NCI-H1092 treated with DMSO at 0.1 percent for 48 hours (cell line): ENCODE measurements at places on chromosomes 13 and 19.

DNA sequence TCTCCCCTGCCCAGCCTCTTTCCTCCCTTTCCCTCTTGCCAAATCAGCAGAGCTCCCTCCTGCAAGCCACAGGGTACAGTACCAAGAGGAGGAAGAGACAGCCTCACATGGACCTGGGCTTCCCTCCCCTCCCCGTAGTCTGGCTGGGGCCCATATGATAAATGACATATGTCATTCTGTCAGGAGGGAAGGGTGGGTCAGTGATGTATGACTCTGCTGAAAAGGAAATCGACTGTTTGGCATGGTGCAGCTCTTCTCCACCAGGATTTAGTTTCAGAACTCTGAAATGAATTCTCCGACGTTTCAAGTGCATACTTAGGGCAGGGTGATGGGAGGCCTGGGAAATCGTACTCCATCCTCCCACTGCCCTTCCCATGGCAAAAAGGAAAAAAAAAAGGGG, 9.8 kb downstream of the TSHZ3 start:
- no peak for DNase-seq

DNA sequence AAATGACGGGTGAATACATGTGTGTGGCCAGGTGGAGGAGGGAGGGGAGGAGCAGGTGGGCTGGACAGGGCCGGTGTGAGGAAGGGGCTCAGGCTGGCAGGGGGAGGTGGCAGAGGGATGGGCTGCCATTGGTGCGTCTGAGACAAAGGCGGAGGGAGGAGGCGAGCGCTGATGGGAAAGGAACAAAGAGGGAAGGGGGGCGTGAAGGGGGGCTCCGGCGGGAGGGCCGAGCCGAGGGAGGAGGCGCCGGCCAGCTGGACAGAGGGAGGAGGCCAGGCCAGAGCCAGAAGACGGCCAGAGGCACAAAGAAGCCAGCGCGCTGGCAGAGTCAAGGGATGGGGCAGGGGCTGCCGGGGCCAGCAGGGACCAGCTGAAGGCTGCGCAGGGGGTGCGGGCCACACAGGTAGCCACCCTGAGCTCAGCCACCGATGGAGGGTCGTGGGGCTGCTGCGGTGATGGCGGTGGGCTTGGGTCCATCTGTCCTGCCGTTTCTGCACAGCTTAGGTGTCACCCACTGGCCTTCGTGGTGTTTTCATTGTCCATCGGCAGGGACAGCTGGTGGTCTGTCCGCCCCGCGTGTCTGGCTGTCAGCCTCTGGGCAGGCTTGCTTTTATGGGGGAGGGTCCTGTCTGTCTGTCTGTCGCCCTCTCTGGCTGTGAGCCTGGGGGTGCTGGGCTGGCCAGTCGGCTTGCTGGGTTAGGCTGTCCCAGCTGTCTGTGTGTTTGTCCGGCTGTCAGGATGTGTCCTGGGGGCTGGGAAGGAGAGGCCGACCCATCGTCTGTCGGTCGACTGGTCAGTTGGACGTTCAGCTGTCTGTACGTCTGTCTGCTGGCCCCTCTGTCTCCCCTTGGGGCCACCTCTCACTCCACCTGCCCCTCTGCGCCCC, 2.2 kb downstream of the APC2 start:
- DNase-seq, result no peak

GRCh38 chr19:35346193-35347052, 1.3 kb upstream of the FFAR1 start:
- DNase-seq, result no peak

DNA sequence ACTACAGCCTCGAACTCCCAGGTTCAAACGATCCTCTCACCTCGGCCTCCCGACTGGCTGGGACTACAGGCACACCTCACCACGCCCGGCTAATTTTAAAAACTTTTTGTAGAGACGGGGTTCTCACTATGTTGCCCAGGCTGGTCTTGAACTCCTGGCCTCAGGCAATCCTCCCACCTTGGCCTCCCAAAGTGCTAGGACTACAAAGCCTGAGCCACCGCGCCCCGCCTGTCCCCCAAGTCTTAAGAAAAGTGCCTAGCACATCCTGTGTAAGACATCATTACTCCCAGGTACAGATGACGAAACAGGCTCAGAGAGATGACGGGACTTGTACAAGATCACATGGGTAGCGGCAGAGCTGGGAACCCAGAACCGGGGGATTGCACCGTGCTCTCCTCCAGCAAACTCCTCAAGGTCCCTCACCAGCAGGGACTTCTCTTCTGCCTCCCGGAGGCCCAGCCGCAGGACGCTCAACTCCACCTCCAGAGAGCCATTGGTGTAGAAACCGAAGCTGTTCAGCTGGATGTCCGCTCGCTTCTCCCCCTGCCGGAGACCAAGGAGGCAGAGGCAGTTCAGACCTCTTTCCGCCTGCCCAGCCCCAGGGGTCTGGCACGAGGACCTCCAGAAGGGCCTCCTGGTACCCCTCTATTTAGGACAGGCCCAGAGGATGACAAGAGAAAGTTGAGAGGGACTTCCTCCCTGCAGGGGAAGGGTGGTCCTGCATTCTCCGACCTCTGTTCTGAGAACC, 1.0 kb downstream of the GPR108 start:
- peak; percentile 18 for DNase-seq

DNA sequence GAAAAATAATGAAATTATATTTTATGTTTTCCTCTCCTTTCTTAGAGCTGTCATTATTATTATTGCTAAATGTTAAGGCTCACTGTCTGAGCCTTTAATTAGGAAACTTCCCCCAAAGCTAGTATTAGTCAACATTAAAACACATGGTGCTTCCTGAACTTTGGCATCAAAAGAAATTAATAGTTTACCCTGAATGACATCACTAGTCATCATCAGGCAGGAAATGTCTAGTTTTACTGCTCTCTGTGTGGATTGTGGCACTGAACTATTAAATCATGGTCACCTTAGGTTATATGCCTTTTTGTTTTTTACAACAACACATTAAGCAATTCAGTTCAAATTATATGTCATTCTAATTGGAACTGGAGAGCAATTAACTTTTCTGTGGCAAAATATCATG, 595.5 kb downstream of the SLITRK1 start:
- no peak for DNase-seq

- no peak for DNase-seq
Observed at GRCh38 chr13:36750461-36750860, 68.6 kb upstream of the RFXAP start.

GRCh38 chr13:21133077-21133476, 43.3 kb downstream of the SKA3 start:
- no peak for DNase-seq

- no peak for DNase-seq
Observed at GRCh38 chr19:41192574-41193429, at the start of gene CYP2S1. Gene CYP2S1 (plus strand): TSS chr19:41193219. CDS start chr19:41193265, 46 bp downstream.

GRCh38 chr13:24288870-24289269, 20.5 kb upstream of the C1QTNF9 start:
- no peak for DNase-seq

GRCh38 chr13:39159393-39159792, 121.1 kb downstream of the NHLRC3 start:
- DNase-seq, result peak; percentile 54

GRCh38 chr13:64130600-64130999, 2715.0 kb upstream of the PCDH20 start:
- no peak for DNase-seq

DNA sequence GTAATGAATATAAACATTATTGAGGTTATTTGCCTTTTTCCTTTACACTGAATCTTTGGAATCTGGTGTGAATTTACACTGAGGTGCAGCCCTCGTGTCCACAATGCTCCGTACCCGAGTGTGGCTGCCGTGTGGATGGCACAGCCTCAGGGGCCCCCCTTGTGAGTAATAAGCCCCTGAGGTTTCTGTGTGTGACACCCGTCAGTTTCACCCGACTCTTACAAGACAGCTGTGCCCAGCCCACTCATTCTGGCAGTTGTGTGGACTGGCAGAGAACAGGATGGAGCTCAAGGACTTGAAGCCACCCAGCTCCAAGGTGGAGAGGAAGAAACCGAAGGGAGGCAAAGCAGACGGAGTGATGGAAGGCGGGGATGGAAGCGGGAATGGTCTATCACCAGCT, 7.8 kb downstream of the PROZ start:
- no peak for DNase-seq

DNA sequence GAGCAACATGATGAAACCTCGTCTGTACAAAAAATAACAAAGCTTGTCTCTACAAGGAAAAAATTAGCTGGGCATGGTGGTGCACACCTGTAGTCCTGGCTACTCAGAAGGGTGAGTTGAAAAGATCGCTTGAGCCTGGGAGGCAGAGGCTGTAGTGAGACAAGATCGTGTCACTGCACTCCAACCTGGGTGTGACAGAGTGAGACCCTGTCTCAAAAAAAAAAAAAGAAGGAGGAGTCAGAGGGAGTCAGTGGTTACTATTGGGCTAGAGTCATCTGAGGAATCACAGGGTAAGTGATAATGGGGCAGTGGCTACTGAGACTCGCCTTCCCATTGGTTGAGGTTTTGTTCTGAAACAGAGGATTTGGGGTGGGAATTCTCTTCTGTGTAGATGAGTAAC, 1.9 kb upstream of the GPI start:
- DNase-seq, result no peak

- no peak for DNase-seq
Observed at GRCh38 chr19:5903056-5903623, 450 bp downstream of the NDUFA11 start.

DNA sequence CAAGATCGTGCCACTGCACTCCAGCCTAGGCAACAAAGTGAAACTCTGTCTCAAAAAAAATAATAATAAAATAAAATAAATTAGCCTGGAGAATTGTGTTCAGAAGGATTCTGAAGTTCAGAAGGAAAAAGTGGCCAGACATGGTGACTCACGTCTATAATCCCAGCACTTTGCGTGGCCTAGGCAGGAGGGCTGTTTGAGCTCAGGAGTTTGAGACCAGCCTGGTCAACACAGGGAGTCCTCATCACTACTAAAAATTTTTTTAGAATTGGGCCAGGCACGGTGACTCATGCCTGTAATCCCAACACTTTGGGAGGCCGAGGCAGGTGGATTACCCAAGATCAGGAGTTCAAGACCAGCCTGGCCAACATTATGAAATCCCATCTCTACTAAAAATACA, 6.0 kb downstream of the RDH8 start:
- no peak for DNase-seq

GRCh38 chr19:8512115-8512967, 1.6 kb downstream of the ZNF414 start:
- no peak for DNase-seq

- no peak for DNase-seq
Observed at GRCh38 chr13:40969169-40969901, 49.8 kb downstream of the ELF1 start.

DNA sequence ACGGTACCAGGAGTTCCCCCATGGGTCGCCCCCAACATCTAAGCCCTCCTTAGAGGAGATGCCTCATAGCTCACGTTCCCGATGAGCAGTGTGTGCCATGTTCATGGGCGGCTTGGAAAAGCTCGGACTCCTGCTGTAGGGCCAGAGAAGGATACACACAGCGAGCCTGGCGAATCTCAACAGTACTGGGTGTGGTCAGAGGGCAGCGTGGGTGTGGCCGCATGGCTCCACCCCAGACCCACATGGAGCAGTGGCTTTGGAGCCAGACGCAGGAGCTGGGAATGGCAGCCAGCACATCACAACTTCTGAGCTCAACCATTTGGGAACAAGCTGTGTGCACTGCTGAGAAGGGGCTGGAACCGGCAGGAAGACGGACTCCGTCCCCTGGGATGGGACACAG, 15.6 kb downstream of the CAPS start:
- no peak for DNase-seq

DNA sequence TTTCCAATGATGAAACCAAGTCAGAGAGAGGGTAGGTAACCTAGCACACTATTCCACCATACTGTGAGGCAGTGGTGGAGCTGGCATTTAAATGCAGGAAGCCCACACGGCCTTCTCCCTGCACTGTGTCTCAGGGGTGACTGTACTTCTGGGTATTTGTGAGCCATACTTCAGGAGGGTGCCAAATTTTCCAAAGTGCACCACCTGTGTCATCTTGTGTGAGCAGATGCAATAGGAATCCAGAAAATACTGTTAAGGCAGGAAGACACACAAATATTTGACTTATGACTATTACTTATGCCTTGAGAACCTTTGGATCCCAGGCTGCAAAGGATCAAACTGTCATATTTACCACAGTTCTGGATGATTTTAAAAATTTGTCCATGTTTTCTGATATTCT, 17.3 kb downstream of the ZNF229 start:
- DNase-seq, result no peak

GRCh38 chr19:49985871-49986270, 24.9 kb upstream of the SIGLEC11 start:
- no peak for DNase-seq

DNA sequence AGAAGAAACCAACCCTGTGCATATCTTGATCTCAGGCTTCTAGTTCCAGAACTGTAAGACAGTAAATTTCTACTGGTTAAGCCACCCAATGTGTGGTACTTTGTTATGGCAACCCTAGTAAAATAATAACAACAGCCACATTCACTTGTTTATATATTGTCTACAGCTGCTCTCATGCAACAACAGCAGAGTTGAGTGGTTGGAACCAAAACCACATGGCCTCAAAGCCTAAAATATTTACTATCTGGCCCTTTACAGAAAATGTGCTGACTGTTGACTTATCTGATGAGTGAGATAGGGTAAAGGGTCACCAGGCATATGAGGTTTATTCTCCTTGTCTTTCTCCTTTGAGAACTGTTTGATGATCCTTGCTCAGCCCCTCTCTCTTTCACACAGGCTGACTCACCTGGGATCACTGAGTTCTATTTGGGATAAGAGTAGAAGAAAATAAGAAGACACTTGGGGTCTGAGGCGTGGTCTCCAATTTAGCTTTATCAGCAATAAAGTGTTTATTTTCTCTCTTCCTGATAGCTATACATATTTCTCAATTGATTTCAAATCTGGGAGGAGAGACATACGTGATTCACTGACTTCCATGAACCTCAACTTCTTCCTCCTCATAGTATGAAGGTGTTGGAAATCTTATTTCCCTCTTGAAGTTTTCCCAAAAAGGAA, 227.5 kb upstream of the STARD13 start:
- no peak for DNase-seq

- DNase-seq, result no peak
Observed at GRCh38 chr13:34719060-34719875, 222.8 kb upstream of the NBEA start.

- no peak for DNase-seq
Observed at GRCh38 chr13:32384702-32385101, 43.2 kb downstream of the N4BP2L1 start.

DNA sequence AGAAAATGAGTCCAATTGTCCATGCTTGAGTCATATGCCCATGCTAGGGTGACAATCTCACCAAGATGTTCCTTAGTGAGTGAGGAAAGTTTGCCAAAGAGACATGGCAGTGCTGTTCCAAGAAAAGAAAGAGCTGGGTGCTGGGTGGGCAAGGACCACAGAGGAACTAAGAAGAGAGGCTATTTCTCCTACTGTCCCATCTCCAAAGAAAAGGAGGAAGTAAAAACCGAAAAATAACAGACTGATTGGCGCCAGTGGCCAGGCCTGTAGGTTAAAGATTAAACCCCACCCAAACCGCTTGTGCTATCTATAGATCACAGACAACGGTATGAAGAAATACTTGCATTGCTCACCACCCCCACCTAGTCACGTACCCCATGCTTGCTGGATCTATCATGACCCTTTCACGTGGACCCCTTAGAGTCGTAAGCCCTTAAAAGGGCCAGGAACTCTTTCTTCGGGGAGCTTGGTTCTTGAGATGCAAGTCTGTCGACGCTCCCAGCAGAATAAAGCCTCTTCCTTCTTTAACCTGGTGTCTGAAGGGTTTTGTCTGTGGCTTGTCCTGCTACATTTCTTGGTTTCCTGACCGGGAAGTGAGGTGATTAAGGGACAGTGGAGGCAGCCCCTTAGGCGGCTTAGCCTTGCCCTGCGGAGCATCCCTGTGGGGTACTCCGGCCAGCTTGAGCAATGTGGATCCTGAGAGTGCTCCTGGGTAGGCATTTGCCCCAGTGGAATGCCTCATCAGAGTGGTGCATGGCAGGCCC, 606.5 kb downstream of the UQCRFS1 start:
- no peak for DNase-seq

- no peak for DNase-seq
Observed at GRCh38 chr19:8456064-8456463, 11.3 kb downstream of the HNRNPM start.
